Activated T-cell treated with anti-CD3 and anti-CD28 coated beads, Interleukin-2, amount 50 U/mL, for 72 hours (primary cell): ENCODE measurements at places on chromosomes 7 and 10. TPM values are rescaled to one million over a fixed set of nuclear protein-coding genes. Genes with fewer than 3 reads are reported as not detected.

DNA sequence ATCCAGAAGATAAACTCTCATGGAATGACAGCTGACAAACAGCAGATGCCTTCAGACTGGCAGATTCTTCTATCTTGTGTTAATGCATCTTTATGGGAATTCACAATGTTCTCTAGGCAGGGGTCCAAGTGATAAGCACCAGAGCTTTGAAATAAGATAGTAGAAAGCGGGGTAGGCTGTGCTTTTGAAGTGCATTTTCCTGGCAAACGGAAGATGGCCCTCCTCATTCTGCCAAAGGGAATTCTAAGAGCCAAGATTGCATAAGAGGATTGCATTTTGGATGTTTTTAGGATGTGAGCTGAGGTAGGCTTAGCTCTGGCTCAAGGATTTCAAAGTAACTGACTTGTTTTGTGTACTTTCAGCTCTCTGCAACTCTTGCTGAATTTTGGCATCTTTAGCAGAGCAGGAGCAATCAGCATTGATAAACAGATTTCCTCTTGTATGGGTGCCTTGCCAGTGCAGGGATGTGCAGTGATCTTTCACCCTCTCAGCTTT lies 298.5 kb upstream of the KLF6 start:
- no peaks in the 10 kb centered on the region for H3K36me3 ChIP-seq
- no peak for DNase-seq
- H3K27ac ChIP-seq = no peak overlapping the region

- H3K36me3 ChIP-seq = no peaks in the 10 kb centered on the region
- H3K27me3 ChIP-seq = peaks cover 5% of the 10 kb centered on the region
- peak; percentile 35 for DNase-seq
- no peaks in the 10 kb centered on the region for H3K4me1 ChIP-seq
Measured at GRCh38 chr10:97882142-97883091, 32.8 kb downstream of the GOLGA7B start.

DNA sequence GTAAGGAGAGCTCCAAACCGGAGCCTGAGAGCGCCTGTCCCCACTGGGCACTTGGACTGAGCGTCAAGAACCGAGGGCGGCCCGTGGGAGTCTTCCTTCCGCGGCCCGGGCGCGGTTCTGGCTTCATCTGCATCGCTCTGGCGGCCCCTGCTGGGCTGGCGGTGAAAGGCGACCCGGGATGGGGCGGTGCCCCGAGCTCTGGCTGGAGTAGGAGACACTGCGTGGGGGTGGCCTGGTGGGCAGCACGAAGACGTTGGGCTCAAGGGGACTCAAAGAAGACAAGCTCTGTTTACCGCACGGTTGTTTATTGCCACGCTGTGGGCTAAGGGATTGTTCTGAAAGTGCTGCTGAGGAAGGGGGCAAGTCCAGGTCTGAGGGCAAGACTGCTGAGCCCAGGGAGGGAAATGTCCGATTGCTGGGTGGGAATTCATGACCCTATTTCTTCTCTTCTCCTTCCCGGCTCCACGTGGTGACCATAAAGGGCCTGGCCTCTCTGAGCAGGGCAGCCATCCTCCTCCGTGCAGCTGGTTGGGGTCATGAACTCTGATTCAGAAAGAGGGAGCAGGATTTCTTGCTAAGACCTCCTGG lies 29.8 kb downstream of the PLAU start:
- peak overlapping the region; percentile 58 for H3K4me3 ChIP-seq
- DNase-seq = peak; percentile 90

GRCh38 chr7:85475071-85475470 lies 288.2 kb upstream of the SEMA3D start:
- H3K27me3 ChIP-seq = no peaks in the 10 kb centered on the region
- no peaks in the 10 kb centered on the region for H3K36me3 ChIP-seq
- H3K4me1 ChIP-seq = peaks cover 17% of the 10 kb centered on the region
- H3K4me3 ChIP-seq = no peak overlapping the region
- no peak overlapping the region for H3K27ac ChIP-seq
- no peak for DNase-seq

- peak overlapping the region; percentile 79 for H3K4me3 ChIP-seq
- no peak overlapping the region for H3K27ac ChIP-seq
- peaks cover 61% of the 10 kb centered on the region for H3K27me3 ChIP-seq
- no peak for DNase-seq
- peaks cover 26% of the 10 kb centered on the region for H3K4me1 ChIP-seq
Measured at GRCh38 chr10:13892001-13892491, 305.3 kb downstream of the PRPF18 start.

GRCh38 chr7:95101422-95101821 lies 194.0 kb downstream of the PPP1R9A start:
- no peaks in the 10 kb centered on the region for H3K36me3 ChIP-seq
- H3K27ac ChIP-seq = no peak overlapping the region
- H3K4me1 ChIP-seq = no peaks in the 10 kb centered on the region
- no peaks in the 10 kb centered on the region for H3K27me3 ChIP-seq

The APBB1IP gene
- 49.7 TPM for total RNA-seq

- DNase-seq = no peak
- no peak overlapping the region for H3K4me3 ChIP-seq
- no peaks in the 10 kb centered on the region for H3K4me1 ChIP-seq
- H3K27me3 ChIP-seq = no peaks in the 10 kb centered on the region
Measured at GRCh38 chr7:46478046-46478445, 557.0 kb upstream of the IGFBP3 start.

The TEX47 gene
- total RNA-seq = not detected

The ABCB1 gene
- total RNA-seq = 20.1 TPM

The PRKCQ gene
- total RNA-seq = 42.9 TPM
